A549 (cell line): ENCODE measurements at places on chromosomes 2 and 18.

DNA sequence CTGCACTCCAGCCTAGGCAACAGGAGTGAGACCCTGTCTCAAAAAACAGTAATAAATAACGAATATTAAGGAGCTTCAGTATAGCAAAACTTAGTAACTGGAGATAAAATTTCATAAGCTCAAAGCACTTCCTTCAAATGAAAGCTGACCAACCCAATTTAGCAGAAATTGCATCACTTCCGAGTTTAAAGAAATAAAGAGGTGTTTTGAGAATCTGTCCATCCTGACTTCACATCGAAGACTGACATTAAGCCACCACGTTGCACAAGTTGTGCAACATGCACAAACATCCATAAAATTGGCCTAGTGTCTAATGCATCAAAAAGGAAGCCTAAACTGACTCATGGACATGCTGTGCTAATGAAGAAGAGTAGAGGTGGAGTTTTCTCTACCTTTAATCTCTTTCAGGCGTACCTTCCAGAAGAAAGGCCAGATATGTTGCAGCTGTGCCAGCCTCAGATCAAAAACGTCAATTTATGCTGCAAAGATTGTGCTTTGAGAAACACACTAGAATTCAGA is 7.7 kb upstream of the DSG3 start:
- no peak for DNase-seq

GRCh38 chr18:486929-487740 is 13.4 kb downstream of the COLEC12 start:
- DNase-seq, result no peak

- no peak for DNase-seq
Measured at GRCh38 chr18:58515175-58515775, 113.6 kb downstream of the ALPK2 start.

DNA sequence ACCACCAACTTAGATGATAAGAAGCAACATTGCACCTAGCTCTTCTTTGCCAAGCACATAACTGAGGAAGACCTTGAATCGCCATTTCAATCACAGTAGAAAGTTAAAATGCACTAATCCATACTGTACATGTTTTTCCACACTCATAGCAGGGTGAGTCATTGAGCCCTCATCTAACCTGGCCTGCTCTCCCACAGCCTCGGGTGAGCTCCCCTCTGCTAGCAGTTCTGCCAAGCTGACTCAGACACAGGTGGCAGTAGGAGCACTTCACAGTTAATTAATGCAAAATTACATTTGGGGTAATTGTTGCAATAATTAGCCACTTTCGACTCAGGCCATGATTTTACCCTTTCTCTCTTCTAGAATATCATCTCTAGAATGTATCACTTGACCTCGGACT is 1632.8 kb upstream of the CELF4 start:
- DNase-seq, result no peak

DNA sequence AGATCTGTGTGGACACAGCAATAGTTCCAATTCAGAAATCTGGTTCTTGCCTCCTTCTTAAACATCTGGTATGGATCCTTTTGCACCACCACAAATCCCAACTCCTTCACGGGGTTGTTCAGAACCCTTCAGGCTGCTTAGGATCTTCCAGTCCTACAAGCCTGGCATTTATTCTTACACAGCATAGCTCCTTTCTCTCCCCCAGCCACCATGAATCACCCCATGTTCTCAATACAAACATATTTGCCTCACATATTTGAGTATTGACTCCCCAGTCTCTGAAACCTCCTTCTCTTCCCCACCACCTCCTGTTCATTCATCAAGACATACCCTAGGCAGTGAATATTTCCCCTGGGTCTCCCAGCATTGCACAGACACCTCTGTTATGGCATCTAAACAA is 155.2 kb downstream of the ALK start:
- DNase-seq, result no peak
